IPS DF 19.7 (cell line): ENCODE measurements at places on chromosomes 11 and 22.

GRCh38 chr11:2466069-2466801, 21.4 kb downstream of the KCNQ1 start:
- DNase-seq, result no peak

DNA sequence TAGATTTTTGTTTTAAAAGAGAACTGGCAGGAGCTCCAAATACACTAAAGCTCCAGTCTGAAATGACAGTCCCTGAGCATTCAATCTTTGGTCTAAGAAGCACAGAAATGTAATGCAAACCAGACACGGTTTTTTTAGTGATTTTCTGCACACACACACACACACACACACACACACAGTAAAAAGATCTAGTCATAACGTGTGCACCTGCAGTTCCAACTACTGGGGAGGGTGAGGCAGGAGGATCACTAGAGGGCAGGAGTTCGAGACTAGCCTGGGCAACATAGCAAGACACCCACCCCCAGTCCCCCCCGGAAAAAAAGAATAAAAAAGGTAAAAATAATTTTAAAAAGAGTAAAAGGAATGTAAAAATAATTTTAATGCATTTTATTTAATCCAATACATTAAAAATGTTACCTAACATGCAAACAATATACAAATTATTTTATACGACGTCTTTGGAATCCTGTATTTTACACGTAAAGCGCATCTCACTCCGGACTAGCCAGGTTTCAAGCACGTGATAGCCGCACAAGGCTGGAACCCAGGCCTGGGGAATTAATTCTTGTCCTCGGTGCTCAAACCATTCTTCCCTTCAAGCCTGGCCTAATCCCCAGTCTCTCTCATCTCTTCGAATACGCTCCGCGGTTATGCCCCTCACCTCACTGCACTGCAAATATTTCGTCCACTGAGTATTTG, 762 bp upstream of the TBC1D22A start:
- no peak for DNase-seq

DNA sequence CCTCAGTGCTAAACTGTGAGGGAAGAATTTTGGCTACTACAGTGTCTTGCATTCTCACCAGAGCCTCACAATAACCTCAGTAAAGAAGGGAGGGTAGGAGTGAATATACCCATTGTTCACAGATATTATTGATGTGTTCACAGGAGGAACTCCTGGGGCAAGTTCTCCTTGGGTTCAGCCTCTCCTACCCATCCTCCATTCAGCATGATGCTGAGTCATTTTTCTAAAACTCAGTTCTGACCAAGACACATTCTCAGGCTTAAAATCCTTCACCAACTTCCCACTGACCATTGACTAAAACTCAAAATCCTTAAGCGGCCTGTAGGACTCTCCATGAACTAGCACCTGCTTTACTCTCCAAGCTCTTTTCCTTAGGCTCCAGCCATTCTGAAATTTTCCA, 48.7 kb downstream of the SYTL2 start:
- DNase-seq, result no peak

- no peak for DNase-seq
Measured at GRCh38 chr11:2671748-2672147, 28.0 kb downstream of the KCNQ1OT1 start.

DNA sequence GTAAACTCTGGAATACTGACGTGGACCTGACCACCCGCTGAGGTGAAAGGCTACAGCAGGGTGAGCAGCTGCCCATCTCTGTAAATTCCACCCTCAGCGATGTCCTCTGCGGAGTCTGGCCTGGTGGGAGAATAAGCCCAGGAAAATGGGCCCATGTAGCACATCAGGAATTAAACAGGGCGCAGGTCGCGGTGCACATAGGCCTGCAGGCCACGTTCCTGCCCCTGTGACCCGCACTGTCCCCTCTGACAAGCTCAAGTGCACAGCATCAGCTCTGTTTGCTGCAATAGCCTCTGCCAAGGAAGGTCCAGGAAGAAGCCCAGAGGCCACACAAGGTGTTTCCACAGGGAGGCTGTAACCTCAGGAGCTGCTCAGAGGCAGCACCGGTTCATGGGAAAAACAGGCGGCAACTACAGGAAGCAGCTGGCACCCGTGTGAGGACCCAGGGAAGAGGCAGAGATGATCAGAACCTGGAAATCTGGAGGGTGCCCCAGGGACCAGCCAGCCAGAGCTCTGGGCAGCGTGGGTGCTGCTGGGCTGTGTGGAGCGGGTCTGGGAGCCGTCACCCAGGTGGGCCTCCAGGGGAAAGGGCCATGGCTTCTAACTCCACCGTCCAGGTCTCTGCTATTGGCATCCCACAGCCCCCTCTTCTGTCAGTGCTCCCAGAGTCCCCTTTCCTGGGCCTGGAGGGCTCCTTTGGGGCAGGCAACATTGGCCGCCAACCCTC, 808 bp upstream of the IFITM2 start:
- DNase-seq, result no peak

DNA sequence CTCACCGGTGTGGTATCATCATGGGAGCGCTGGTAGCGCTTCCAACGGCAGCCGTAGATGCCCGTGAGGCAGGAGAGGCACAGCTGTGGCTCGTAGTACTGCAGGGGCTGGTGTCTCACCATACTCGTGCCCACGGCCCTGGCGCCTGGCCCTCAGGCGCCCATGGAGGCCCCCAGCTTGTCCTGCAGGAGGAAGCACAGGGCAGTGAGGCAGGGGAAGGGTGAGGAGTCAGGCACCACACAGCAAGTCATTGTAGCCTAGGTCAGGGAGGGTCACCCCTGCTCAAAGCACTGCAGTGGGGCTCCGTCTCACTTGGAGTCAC, 44.6 kb upstream of the KLHL35 start:
- no peak for DNase-seq

DNA sequence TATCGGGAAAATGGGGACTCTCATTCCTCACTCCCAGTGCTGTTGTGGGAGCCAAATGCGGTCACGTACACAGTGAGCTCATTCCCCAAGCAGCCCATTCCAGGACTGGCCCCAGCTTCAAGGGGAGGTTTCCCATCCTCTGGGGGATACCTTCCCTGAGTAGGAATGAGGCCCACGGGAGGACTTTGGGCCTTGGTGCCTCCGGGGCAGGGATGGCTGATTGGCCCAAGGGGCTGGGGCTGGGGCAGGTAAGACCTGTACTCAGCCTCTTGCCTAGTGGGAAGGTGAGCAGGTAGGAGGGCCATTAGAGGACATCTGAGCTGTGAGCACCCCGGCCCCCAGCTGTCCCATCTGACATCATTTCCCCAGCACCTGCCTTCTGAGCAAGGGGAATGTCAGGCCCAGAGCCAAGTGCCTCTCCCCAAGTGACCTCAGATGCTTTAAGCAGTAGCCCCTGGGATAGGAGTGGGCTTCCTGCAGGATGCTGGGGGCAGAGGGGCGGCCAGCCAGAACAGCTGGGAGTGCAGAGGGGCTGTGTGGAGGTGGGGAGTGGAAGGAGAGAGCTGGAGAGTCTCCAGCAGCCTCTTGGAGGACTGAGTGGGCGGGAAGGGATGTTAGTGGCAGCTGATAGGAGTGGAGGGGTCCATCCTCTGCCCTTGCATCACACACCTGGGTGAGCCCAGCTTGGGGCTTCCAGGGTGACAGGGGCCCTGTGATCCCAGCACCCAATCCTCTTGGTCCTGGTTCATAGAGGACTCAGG, 58.4 kb downstream of the CD82 start:
- DNase-seq, result no peak

DNA sequence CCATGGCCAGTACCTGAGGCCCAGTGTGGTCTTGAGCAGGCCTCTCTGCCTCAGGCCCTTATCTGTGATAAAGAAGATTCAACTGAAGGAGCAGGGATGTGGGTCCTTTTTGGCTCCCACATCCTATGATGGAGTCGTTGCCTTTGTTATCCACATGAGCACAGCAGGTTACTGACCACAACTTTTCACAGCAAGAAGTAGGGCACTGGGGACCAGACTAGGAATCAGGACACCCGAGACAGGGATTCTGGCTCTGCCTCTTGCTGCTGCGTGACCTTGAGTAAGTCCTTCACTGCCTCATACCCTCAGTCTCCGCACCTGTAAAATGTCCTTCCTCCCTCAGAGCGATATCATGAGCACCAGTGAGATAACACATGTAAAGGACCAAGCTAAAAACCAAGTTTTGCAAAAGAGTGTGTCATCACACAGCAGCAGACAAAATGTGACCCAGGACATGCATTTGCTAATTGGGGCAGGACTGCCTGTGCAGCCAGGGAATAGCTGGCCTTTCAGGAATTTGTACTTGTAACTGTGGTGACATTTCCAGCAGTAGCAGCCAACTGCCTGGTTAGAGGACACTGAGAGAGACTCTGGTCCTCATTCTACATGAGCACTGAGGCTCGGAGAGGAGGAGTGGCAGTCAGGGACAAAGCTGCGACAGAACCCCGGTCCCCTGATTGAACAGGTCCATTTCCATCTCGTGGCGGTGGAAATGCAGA, 13.2 kb upstream of the SMIM35 start:
- no peak for DNase-seq

DNA sequence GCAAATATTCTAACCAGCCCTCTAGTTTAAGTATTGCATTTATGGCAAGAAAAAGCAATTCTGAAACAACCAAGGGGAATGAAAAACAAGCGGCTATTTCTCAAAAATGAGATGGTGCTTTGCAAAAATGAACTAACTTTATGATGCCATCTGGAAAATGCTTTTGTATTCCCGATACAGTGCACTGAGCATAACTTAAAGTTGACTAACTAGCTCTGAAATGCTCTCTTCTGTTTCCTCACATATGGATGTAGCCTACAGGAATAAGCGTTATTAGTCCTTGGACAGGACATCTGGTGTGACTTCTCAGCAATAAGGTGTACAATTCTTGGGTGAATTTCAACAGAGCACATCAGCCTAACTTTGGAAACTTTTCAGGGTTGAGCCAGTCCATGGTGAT, 228.2 kb upstream of the DDI1 start:
- no peak for DNase-seq

- DNase-seq, result no peak
Measured at GRCh38 chr22:27022274-27022895, 365.0 kb downstream of the MIAT start.

DNA sequence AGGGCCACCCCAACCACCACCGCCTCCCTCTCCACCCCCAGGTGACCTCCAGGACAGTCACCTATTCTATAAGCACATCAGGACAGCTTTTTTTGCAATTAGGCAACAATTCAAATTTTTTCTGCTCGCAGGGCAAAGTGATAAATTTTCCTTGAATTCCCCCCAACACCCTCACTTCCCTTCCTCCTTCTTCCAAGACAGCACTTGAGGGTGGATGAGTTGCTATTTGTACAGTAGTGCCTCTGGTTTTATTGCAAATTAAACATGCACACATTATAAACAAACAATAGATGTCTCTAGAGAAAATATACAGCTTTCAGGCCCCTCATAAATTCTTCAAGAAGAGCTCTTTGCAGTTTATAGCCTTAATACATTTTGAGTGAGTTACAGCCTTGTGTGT, 80.9 kb upstream of the USP47 start:
- no peak for DNase-seq

DNA sequence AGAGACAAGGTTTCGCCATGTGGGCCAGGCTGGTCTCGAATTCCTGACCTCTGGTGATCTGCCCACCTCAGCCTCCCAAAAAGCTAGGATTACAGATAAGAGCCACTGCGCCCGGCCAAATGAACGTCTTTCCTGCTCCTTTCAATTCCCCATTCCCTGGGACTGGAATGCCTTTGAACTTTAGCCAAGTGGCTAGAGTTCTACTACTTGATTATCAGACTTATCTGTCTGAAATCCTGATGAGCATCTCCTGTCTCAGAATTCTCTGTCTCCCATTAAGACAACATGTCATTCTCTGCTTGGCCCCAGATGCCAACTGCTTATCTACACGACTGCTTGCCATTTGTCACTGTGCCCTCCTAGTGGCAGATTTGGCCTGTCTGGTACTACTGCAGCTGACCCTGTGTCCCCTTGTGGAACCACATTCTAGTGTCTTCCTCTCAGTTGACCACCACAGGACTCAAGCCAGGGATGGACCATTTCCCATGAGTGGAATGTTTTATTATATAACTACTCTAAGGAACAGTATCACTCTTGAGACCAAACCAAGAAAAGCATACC, 33.1 kb upstream of the IPO7 start:
- no peak for DNase-seq

- no peak for DNase-seq
Measured at GRCh38 chr11:3163241-3163981, 1.7 kb downstream of the OSBPL5 start.

GRCh38 chr11:79139900-79140299, 300.9 kb downstream of the TENM4 start:
- DNase-seq, result no peak

DNA sequence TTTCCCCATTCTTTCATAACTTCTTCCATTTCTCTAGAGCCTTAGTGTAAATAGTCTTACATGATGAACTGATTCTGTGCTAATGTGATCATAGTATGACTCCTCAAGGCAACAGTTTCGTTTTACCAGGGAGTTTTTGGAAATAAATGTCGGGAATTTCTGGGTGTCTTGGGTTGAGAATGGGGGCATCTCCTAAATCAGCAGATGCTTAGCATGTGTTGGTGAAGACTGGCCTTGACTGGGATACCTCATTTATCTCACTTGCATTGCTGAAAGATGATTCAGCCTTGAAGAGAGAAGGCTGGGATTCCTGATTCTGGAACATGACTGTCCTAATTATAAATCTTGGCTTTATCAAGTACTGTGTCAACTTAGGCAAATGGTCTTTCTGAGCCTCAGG, 115.7 kb upstream of the C11orf87 start:
- DNase-seq, result no peak
